ENCODE measurements at places on chromosomes 5 and 9. TPM values are rescaled to one million over a fixed set of nuclear protein-coding genes. Genes with fewer than 3 reads are reported as not detected.

The SMIM33 gene
- 0.13 TPM for total RNA-seq

The IL9 gene
- total RNA-seq, result not detected

The C5orf22 gene
- total RNA-seq, result 16.9 TPM

The ACER2 gene
- 7.8 TPM for total RNA-seq

The SH3GL2 gene
- not detected for total RNA-seq

The TAL2 gene
- not detected for total RNA-seq

DNA sequence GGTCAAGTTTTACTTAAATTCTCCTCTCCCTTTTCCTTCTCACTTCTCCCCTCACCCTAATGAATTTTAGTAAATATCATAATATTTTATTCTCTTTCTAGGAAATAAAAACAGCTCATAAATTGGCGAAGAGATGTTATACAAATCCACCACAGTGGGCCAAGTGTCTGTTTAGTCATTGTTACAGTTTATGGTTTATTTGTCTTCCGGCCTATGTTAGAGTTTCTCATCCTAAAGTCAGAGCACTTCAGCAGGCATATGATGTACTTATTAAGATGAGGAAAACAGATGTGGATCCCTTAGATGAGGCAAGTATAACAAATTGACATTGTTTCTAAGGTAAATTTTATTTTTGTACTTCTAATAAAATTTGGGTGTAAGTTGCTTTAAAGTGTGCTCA, 48.2 kb downstream of the RPS6 start:
- no peaks in the 10 kb centered on the region for H3K27me3 ChIP-seq
- no peak overlapping the region for H3K27ac ChIP-seq
- H3K4me3 ChIP-seq, result no peak overlapping the region
- no peak for DNase-seq
- peaks cover 4% of the 10 kb centered on the region for H3K4me1 ChIP-seq

DNA sequence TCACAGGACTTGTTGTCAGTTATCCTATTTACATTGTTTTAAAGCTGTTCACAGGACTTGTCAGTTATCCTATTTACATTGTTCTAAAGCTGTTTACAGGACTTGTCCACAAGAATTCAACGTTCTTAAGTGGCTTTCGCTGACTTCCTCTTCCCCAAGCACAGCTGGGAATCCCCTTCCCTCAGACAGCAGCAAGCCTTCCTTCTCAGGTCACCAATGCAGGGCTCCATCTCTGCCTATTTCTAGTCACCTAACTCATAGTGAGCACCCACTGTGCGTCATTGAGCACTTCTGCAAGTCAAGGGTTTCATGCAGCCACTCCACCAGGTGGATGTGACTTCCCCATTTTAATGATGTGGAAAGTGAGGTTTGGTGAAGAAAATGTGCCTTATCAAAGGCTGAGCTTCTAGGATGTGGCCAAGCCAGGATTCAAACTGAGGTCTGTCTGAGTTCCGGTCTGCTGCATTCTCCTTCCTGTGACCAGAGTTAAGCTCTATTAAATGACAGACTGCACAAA, 109.8 kb upstream of the ZNF462 start:
- H3K36me3 ChIP-seq, result no peaks in the 10 kb centered on the region
- no peak overlapping the region for H3K27ac ChIP-seq
- no peaks in the 10 kb centered on the region for H3K4me1 ChIP-seq

GRCh38 chr9:543478-543877, 298.0 kb upstream of the DMRT1 start:
- no peak for DNase-seq
- peaks cover 15% of the 10 kb centered on the region for H3K4me1 ChIP-seq
- peaks cover 6% of the 10 kb centered on the region for H3K36me3 ChIP-seq

- no peak overlapping the region for H3K4me3 ChIP-seq
- peaks cover 2% of the 10 kb centered on the region for H3K36me3 ChIP-seq
- H3K27ac ChIP-seq, result no peak overlapping the region
- peaks cover 23% of the 10 kb centered on the region for H3K27me3 ChIP-seq
- no peak for DNase-seq
- peaks cover 13% of the 10 kb centered on the region for H3K4me1 ChIP-seq
Measured at GRCh38 chr9:136773386-136774044, 9.2 kb upstream of the LCN15 start.

- H3K36me3 ChIP-seq, result no peaks in the 10 kb centered on the region
- peak overlapping the region; percentile 46 for H3K27ac ChIP-seq
- H3K4me1 ChIP-seq, result peaks cover 32% of the 10 kb centered on the region
- H3K27me3 ChIP-seq, result no peaks in the 10 kb centered on the region
- no peak for DNase-seq
Measured at GRCh38 chr5:123528878-123529277, 16.9 kb downstream of the CSNK1G3 start.

DNA sequence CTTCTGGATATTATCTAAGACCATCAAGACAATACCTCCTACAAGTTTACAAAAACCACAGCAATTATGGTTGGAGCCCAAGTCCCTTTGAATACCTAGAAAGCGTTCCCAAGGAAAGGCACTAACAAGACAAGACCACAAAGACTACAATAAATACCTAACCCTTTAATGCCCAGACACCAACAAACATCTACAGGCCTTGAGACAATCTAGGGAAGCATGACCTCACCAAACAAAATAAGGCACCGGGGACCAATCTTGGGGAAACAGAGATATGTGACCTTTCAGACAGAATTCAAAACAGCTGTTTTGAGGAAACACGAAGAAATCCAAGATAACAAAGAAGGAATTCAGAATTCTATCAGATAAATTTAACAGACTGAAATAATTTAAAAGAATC, 37.8 kb downstream of the OXCT1 start:
- no peak overlapping the region for H3K4me3 ChIP-seq
- H3K27me3 ChIP-seq, result no peaks in the 10 kb centered on the region
- no peak for DNase-seq
- H3K27ac ChIP-seq, result peak overlapping the region; percentile 27

DNA sequence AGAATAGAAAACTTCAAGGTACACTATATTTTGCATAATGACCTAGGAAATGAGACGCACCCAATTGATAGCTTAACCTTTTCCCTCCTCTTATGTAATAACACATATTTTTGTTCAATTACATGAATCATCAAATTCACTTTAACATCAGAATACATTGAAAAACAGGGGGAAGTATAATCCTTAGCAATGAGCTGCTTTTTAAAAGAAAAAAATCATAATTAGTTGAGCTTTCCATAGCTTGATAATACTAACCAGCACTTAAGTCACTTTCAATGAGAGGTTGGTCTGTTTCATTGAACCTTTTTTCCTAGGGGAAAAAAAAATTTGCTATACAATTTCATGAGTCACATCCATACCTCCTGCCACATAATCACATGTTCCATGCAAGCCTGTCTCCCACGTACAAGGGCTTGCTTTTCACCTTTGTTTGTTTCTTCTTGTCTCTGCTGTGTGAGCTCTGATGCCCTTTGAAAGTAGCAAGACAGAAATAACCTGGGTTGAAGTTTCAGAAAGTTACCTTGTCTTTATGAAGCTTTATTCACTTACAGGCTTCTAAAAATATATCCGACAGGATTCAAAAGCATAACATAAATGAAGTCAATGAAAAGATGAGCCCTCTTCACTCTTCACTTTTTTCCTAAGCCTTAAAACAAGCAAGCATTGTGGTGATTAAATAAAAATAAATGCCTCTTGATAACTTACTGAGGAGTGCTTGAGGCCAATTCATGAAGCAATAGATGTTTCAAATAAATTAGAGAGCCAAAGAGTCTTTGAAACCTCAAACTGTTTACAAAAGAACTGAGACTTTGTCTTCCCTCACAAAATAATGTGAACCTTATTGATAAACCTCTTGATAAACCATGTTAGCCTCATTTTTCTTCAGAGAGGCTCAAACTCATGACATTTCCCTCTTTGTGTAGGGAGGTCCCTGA, 108.5 kb downstream of the FEM1C start:
- no peak for DNase-seq
- H3K36me3 ChIP-seq, result no peaks in the 10 kb centered on the region
- no peak overlapping the region for H3K4me3 ChIP-seq
- peaks cover 31% of the 10 kb centered on the region for H3K27me3 ChIP-seq
- no peaks in the 10 kb centered on the region for H3K4me1 ChIP-seq
- no peak overlapping the region for H3K27ac ChIP-seq

GRCh38 chr9:97874624-97875023, 21.6 kb downstream of the FOXE1 start:
- H3K4me3 ChIP-seq, result no peak overlapping the region
- peaks cover 10% of the 10 kb centered on the region for H3K36me3 ChIP-seq
- H3K27me3 ChIP-seq, result no peaks in the 10 kb centered on the region
- peaks cover 3% of the 10 kb centered on the region for H3K4me1 ChIP-seq
- no peak overlapping the region for H3K27ac ChIP-seq

DNA sequence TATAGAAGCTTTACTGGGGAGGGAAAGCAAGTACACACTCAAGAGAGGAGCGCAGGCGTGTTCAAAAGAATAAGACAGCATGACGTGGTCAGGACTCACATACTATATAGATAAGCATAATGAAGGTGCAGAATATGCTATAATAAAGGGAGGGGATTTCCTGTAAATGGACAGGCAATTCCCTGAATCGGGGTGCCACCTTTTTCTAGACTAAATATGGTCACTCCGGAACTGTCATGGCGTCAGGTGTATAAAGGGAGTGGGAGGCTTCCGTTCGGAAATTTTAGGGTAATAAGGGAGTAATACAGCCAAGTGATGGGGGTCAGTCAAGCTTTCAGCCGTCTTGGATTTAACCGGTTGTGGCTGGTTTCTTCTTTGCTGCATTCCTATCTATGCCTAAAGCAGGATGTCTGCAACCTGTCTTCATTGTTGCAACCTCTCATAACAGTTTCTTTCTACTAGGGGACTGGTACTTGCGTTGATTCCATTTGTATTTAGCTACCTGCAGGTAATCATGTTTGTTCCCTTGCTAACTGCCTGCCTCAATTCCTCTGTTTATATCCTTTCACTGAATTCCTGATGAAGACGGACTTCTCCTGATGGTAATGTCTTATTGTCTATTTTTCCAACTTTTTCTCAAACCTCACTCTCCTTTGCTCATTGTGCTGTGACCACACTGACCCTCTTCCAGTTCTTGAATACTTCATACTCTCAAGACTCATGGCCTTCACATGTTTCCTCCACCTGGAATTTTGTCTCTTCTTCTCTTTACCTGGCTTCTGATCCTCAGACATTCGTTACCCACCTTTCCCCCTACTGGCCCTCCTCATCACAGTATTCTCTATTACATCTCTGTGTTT, 48.9 kb downstream of the PRR16 start:
- no peaks in the 10 kb centered on the region for H3K4me1 ChIP-seq
- no peaks in the 10 kb centered on the region for H3K36me3 ChIP-seq
- DNase-seq, result no peak
- no peak overlapping the region for H3K27ac ChIP-seq

GRCh38 chr5:139064613-139065012, 133.6 kb downstream of the SIL1 start:
- no peaks in the 10 kb centered on the region for H3K27me3 ChIP-seq
- H3K4me1 ChIP-seq, result peaks cover 11% of the 10 kb centered on the region
- no peak overlapping the region for H3K4me3 ChIP-seq
- peaks cover 7% of the 10 kb centered on the region for H3K36me3 ChIP-seq
- no peak for DNase-seq
- H3K27ac ChIP-seq, result no peak overlapping the region

DNA sequence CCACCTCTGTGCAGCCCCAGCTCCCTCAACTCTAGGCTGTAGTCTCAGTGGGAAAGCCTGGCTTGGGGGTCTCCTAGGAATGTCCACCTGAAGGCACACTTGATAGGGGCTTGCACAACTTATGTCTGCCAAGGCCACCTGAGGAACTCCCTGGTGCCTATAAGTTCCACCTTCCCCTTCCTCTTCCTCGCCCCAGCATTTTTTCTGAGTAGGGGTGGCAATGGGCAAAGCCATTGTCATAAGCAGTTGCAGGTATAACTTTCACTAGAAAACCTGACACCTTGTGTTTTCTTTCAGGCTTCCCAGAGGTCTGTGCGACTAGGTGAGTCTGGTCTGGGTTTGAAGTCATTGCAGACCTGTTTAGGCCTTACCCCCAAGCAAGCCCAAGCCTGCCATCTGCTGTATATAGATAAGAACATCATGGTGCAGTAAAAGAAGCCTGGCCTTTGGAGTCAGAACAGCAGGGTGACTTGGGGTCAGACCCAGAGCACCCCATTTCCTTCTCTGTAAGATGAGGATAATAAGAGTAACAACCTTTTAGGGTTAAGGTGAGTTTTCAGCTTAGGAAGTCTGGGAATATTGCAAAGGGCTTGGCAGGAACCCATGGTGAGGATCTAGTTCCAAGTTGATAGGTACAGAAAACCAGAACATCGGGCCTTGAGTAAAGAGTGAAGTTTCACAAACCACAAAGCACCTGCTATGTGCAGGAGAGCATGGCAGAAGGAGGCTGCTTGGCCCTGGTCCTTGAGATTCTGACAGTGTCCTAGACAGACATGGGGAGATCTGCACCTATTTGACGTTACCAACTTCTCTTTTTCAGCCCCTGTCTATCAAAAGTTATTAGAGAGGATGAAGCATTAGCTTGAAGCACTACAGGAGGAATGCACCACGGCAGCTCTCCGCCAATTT, 33.8 kb downstream of the TGFBI start:
- H3K27me3 ChIP-seq, result no peaks in the 10 kb centered on the region
- no peaks in the 10 kb centered on the region for H3K36me3 ChIP-seq
- no peaks in the 10 kb centered on the region for H3K4me1 ChIP-seq

- H3K36me3 ChIP-seq, result no peaks in the 10 kb centered on the region
- peaks cover 16% of the 10 kb centered on the region for H3K27me3 ChIP-seq
- no peaks in the 10 kb centered on the region for H3K4me1 ChIP-seq
- no peak for DNase-seq
- H3K4me3 ChIP-seq, result no peak overlapping the region
Measured at GRCh38 chr5:94810281-94810680, 191.8 kb downstream of the SLF1 start.

- no peak overlapping the region for H3K27ac ChIP-seq
- H3K4me3 ChIP-seq, result no peak overlapping the region
- no peaks in the 10 kb centered on the region for H3K27me3 ChIP-seq
- H3K4me1 ChIP-seq, result no peaks in the 10 kb centered on the region
Measured at GRCh38 chr5:22557251-22557650, 295.9 kb downstream of the CDH12 start.

DNA sequence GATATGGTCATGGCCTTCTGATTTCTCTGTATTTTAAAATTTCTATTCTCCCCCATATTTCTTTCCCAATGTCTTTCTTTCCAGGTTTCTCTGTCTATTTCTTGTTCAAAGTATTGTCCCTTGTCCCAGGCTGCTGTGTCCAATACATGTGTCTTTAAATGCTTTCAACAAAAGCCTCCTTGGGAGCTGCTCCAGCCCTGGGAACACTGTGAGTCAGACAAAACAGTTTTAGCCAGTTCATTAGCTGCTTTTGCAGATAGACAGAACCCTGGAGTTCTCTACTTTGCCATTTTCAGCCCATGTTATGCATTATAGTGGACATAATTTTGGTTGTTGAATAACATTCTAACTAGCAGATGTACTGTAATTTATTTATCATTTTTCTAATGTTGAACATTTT, 20.5 kb upstream of the JAK2 start:
- no peak for DNase-seq
- peaks cover 3% of the 10 kb centered on the region for H3K27me3 ChIP-seq
- H3K36me3 ChIP-seq, result peaks cover 3% of the 10 kb centered on the region
